ENCODE measurements at places on chromosomes 12 and 14. TPM values are rescaled to one million over a fixed set of nuclear protein-coding genes. Genes with fewer than 3 reads are reported as not detected.

DNA sequence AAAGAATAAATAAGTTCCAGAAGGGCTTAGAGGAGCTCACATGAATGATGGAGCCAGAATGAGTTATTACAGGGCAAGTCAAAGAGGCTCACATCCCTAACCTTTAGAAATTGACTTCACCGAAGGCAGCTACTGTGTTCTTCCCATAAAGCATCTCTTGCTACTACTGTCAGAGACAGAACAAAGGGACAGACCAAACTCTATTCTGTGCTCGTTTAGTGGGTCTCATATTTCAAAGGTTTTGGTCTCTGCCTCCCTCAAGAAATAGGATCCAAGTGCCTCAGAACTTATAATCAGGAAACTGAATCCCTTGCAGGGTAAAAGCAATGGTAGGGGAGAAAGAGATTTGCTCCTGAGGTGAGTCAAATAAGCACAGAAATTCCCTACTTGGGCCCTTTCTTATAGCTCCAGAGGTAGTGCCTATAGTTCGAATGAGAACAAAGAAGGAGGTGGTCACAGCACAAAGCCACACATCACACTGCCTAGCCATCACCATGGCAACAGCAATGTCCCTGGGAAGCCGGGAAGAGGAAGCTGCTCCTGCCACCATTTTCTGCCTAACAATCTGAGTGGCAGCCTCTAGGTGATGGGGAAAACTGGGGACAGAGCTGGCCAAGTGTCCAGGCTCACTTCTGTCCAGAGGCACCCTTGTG, 294.9 kb downstream of the FOXN3 start:
- no peaks in the 10 kb centered on the region for H3K4me1 ChIP-seq
- H3K36me3 ChIP-seq, result no peaks in the 10 kb centered on the region
- no peak overlapping the region for H3K27ac ChIP-seq
- peaks cover 5% of the 10 kb centered on the region for H3K27me3 ChIP-seq
- DNase-seq, result no peak

GRCh38 chr14:24784981-24785380, 151.0 kb upstream of the GZMB start:
- peaks cover 14% of the 10 kb centered on the region for H3K4me1 ChIP-seq
- DNase-seq, result no peak
- no peaks in the 10 kb centered on the region for H3K36me3 ChIP-seq

GRCh38 chr14:42626986-42627385, 1020.3 kb downstream of the LRFN5 start:
- H3K36me3 ChIP-seq, result no peaks in the 10 kb centered on the region
- no peak overlapping the region for H3K27ac ChIP-seq
- no peak for DNase-seq
- H3K27me3 ChIP-seq, result no peaks in the 10 kb centered on the region
- H3K4me3 ChIP-seq, result no peak overlapping the region

The CISTR gene
- 3.6 TPM for total RNA-seq

The RASSF9 gene
- 6.0 TPM for total RNA-seq

DNA sequence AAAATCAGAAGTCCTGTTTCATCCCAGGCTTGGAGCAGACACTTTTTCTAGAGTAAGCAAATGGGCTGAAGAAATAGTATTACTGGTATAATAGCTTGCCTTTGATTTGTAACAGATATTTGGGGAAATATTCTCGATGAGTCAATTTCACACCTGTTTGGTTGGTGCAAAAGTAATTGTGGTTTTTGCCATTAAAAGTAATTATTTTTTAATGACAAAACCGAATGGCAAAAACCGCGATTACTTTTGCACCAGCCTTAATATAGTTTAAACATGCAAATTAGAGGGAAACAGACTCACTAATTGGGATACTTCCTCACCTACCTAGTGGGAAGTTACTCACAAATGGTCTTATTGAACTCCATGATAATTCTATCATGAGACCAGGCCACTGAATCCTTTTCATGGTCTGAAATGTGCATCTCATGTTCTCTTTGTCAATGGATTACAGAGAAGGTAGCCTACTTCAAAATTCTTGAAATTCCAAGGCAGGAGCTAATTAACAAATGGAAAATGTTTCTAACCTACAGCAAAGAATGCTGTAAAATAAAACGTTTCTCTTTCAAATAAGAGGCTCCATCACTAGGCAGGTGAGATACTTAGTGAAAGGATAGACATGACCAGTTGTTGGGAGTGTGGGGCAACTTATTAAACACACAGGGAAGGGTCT, 391.3 kb downstream of the EMP1 start:
- H3K27ac ChIP-seq, result no peak overlapping the region
- DNase-seq, result no peak
- no peak overlapping the region for H3K4me3 ChIP-seq
- peaks cover 3% of the 10 kb centered on the region for H3K27me3 ChIP-seq
- no peaks in the 10 kb centered on the region for H3K4me1 ChIP-seq
- no peaks in the 10 kb centered on the region for H3K36me3 ChIP-seq

DNA sequence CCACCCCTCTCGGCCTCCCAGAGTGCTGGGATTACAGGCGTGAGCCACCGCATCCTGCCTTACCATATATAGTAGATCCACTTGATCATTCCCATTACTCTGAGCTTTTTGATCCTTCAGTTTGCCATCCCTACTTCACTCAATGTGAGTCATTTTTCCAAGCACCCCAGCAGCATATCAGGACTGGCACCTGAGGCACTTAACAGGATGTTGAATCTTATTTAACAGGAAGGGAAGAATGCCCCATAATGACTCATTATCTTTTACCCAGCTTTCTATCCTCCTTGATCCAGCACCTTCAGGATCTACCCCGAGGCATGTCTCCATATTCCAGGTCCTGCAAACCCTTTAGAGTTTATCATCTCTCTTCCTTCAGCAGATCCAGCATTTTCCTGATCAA, 84.9 kb upstream of the CMKLR1 start:
- no peak for DNase-seq
- H3K36me3 ChIP-seq, result no peaks in the 10 kb centered on the region
- H3K27me3 ChIP-seq, result no peaks in the 10 kb centered on the region
- no peaks in the 10 kb centered on the region for H3K4me1 ChIP-seq
- no peak overlapping the region for H3K4me3 ChIP-seq
- H3K27ac ChIP-seq, result no peak overlapping the region

DNA sequence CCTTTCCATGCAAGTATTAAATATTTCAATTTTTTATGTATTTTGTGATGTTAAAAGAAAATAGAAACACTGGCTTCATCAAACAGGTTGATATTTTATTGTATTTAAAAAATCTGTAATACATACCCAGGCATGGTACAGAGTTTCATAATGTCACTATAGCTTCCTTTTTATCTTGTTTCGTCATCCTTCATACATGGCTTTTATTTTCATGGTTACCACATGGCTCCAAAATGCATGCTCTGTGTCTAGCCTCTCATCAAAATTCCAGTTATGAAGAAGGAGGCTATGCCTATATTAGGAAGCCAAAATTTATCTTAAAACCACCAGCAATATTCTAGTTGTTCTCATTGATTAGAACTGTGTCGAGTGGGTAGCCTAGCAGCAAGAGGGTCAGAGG, 464.8 kb downstream of the BTG1 start:
- no peaks in the 10 kb centered on the region for H3K4me1 ChIP-seq
- no peaks in the 10 kb centered on the region for H3K27me3 ChIP-seq
- H3K4me3 ChIP-seq, result no peak overlapping the region
- no peak for DNase-seq

DNA sequence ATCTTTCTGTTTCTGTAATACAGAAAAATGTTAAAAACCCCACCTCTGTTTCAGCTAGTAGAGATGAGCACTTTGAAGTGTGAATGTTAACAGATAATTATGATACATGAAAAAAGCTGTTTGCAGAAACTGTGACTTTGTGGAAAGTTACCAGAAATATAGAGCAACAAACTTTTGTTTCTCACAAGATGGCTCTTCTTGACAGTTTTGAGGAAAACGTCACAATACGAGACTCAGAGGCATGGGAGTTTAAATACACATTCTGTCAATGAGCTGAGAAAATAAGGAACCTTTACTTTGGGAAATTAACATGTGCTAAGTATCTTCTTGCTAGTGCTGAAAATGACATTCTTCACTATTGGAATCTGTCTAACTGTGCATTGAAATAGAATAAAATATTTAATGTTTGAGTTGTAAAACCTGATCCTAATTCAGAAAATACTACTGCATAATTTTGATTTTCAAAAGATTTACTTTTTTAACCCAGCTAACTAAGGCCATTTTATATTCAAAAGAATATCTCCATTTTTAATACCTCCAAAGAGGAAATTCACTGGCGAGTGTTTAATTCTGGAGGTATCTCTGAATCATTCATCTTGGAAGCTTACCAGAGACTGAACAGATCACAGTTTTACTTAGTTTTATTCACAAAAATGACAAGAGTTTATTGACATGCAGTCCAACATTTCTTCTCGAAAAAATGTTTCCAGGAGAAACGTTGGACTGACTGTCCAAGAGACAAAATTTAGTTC, 308.9 kb upstream of the LRFN5 start:
- H3K36me3 ChIP-seq, result no peaks in the 10 kb centered on the region
- no peaks in the 10 kb centered on the region for H3K27me3 ChIP-seq
- H3K27ac ChIP-seq, result no peak overlapping the region
- H3K4me1 ChIP-seq, result no peaks in the 10 kb centered on the region

The STRAP gene
- total RNA-seq, result 118 TPM

The SMCO2 gene
- not detected for total RNA-seq

The HCAR2 gene
- total RNA-seq, result 0.95 TPM

The GYS2 gene
- not detected for total RNA-seq

- DNase-seq, result no peak
- no peak overlapping the region for H3K27ac ChIP-seq
- H3K4me3 ChIP-seq, result no peak overlapping the region
- H3K4me1 ChIP-seq, result no peaks in the 10 kb centered on the region
- no peaks in the 10 kb centered on the region for H3K27me3 ChIP-seq
Observed at GRCh38 chr14:27190296-27190695, 592.5 kb upstream of the NOVA1 start.

The AQP2 gene
- not detected for total RNA-seq

The SLC25A47 gene
- not detected for total RNA-seq

DNA sequence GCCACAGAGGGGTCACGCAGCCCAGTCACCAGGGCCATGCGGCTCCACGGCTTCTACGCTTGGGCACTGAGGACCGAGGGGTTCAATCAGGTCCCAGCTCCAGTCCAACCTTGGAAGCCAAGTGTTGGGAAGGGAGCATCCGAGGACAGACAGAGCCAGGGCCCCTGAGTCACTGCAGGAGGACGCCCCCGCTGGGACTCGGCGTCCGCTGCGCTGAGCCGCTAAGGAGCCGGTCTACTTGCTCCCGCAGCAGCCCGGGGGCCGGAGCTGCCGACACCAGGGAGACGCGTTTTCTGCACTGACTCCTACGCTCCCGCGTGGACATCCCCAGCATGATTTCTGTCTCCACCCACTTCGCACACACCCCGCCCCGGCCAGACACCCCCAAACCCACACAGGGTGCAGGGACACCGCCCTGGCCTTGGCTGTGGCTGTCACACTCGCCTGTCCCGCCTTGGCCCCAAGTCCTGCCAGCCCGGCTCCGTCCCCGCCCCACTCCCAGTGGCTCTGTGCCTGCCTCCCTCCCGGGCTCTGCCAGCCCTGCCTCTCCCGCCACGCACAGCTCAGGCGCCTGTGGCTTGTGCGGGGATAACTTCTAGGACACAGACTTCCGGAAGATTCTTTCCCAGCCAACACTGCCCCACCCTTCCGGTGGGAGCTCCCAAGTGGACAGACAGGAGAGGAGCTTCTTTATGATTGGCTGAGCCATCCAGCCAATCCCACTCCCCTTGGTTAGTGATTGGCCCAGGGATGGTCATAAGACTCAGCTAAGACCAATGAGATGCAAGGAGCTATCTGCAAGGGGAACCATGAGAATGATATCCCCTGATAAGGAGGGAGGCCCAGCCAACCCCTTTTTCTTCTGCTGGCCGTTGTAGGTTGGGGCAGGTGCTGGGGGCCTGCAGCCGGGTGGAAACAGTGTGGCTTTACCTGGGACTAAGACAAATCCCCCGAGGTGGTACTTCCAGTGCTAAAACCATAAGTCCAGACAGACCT, 118.9 kb upstream of the SFSWAP start:
- no peaks in the 10 kb centered on the region for H3K4me1 ChIP-seq
- DNase-seq, result no peak
- no peak overlapping the region for H3K4me3 ChIP-seq
- no peaks in the 10 kb centered on the region for H3K36me3 ChIP-seq
- no peak overlapping the region for H3K27ac ChIP-seq

DNA sequence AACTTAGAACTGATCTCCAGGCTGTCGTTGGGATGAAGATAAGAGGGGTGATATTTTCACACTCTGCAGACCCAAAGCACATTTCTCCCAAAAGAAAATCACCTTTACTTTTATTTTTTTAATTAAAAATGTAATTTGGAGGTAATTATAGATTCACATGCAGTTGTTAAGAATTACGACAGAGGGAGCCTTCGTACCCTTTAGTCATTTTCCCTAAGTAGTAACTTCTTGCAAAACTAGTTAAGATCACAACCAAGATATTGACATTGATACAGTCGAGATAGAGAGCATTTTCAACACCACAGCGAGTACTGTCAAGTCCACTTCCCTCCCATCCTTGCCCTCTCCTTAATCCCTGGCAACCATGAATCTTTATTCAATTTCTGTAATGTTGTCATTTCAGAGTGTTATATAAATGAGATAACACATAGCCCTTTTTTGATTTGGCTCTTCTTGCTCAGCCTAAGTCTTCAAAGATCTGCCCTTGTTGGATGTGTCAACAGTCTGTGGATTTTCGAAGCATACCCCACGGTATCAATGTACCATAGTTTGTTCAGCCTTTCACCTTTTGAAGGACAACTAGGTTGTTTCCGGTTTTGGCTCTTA, 39.6 kb downstream of the DNAH10 start:
- no peaks in the 10 kb centered on the region for H3K36me3 ChIP-seq
- no peak for DNase-seq
- no peaks in the 10 kb centered on the region for H3K27me3 ChIP-seq
- H3K27ac ChIP-seq, result no peak overlapping the region
- no peak overlapping the region for H3K4me3 ChIP-seq

- H3K36me3 ChIP-seq, result no peaks in the 10 kb centered on the region
- H3K27me3 ChIP-seq, result no peaks in the 10 kb centered on the region
- no peaks in the 10 kb centered on the region for H3K4me1 ChIP-seq
- no peak overlapping the region for H3K27ac ChIP-seq
- H3K4me3 ChIP-seq, result no peak overlapping the region
Observed at GRCh38 chr14:106013879-106014376, 487.5 kb downstream of the TMEM121 start.

The LTB4R gene
- total RNA-seq, result 2.0 TPM

DNA sequence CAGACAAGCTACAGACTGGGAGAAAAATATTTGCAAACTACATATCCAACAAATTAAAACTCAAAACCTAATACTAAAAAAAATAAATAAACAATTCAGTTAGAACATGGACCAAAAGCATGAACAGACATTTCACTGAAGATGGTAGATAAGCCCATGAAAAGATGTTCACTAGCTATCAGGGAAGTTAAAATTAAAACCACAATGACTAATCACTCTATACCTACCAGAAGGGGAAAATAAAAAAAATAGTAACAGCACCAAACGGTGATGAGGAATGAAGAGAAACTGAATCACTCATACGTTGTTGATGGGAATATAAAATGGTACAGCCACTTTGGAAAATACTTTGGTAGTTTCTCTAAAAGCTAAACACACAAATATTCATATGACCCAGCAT, 31.1 kb upstream of the DHRS7 start:
- H3K36me3 ChIP-seq, result no peaks in the 10 kb centered on the region
- no peak for DNase-seq
- H3K27ac ChIP-seq, result no peak overlapping the region
- no peaks in the 10 kb centered on the region for H3K4me1 ChIP-seq
- H3K4me3 ChIP-seq, result no peak overlapping the region

The FAM181A gene
- not detected for total RNA-seq

GRCh38 chr12:13503094-13503835, 306.7 kb downstream of the EMP1 start:
- no peaks in the 10 kb centered on the region for H3K27me3 ChIP-seq
- no peak overlapping the region for H3K27ac ChIP-seq
- H3K36me3 ChIP-seq, result no peaks in the 10 kb centered on the region
- DNase-seq, result no peak
- no peak overlapping the region for H3K4me3 ChIP-seq
- no peaks in the 10 kb centered on the region for H3K4me1 ChIP-seq
